Activated naive CD4-positive, alpha-beta T cell (primary cell): ENCODE measurements at places on chromosomes 3 and 15.

GRCh38 chr15:64856429-64857145, 14.9 kb downstream of the PLEKHO2 start:
- no peak for DNase-seq

GRCh38 chr3:156522673-156523072, 32.2 kb downstream of the SSR3 start:
- no peak for DNase-seq

DNA sequence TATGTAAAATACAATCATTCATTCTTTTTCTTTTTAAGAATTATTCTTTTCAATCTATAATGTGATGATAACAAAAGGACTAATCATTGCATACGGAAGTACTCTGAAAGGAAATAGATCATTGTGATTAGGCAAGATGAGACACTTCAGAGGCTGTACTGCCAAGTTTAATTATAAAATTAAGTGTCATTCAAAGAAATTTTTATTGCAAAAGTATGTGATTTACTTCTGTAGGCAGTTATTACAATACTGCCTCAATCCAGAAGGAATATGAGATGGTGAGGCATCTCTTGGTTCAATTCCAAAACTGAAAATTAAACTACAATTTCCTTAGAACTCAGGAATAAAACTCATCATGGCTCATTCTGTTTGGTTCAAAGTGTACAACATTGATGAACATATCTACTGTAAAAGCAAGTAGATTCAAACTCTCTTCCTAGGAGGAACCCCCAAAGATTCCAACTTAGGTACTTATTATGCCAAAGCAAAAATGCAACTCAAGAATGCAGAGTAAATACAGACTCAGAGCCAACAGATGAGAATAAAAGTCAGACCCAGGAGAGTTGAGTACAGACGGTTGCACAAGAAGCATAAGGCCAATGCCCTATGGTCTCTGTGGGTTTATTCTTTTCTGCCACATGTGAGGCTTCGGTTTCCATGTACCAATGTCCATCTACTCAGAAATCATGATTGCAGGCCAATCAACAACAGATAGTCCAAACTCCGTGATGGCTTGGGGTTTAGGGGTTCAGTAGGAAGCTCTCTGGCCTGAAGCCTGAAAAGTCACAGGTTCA, 118.5 kb upstream of the WNT5A start:
- no peak for DNase-seq

DNA sequence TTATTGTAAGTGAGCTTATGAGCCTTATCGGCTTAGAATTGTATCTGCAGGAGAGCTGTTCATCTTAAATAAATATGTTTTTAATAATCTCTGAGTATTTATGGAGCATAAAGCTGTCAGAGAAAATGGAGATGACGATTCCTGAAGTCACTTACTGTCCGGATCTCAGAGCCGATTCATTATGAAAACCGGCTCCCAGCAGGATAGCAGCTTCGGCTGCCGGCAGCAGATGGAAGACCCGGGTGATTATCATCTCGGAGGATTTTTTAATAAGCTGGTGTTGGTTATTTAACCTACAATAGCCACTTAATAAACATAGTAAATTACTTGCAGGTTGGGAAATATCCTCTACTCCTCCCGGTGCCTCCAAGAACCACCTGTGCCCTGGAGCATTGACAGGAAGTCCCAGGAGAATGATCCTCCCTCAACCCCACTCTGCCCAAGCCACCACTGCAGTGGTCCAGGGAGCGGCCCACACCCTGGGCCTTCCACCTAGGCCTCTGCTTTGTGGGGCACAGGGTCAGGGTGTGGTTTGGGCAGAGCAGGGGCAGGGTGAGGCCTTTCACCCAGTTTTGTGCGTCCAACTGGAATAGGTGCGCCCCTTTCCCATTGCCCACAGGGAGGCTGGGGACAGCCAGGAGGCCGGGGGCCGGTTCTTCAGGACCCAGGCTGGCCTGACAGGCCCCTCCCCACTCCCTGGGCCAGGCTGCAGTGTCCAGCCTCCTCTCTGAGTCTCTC, 42.2 kb upstream of the PRR23E start:
- no peak for DNase-seq

DNA sequence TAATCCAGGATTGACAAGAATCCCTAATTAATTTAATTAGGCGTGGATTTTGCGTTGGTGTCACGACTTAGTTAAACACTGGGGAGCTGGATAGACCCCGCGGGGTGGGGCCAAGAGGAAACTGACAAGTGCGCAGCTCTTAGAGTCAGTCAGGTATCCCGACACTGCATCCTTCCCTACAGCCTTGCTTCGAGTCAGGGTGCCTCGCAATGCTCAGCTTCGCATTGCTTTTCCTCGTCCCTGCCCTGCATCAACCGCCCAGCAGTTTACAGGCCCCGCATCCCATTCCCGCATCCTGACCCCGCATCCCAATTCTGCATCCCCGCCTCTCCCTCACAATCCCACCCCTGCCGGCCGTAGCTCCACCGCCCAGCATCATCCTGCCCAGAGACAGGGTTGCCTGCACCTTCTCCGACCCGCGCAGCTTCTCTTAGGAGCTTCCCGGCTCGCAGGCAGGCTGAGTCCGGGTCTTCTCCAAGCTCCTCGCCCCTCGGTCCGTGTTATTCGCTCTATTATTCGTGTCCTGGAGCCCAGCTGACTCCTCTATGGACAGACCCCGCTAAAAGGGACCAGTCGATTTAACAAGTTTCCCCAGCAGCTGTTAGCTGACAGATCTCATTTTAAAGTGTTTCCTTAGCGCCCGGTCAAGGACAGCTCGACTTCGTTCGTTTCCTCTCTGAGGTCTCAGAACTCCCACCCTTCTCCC, 699 bp upstream of the SHOX2 start:
- DNase-seq = no peak

GRCh38 chr3:151740581-151740980, 6.9 kb downstream of the AADACL2 start:
- DNase-seq = no peak

DNA sequence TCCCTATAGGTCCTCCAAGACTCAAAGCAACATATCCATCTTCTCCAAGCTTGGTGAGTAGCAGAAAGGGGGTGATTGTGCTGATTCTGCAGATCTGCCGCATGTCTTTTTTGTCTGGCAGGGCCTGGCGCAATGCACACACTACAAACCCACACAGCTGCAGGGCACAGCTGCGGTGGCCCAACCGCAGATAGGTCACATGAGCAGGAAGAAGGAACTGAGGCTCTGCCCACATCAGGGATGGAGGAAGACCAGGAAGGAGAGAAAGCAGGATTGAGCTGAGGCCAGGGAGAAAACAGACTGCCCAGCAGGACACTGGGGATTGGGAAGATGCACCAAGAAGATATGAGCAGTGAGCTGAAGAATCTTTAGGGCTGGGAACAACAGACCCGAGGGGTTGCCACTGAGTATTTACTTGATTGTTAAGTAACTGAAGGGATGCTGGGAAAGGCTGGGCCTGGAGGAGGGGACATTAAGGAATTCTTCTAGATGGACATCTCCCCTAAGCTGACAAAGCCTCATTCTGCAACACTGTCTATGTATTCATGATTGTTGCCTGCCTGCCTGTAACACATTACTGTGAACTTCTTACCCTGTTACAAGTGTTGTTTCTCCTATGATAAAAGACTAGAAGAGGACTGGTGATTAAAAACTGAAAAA, 126.7 kb downstream of the MYLK start:
- DNase-seq = no peak

DNA sequence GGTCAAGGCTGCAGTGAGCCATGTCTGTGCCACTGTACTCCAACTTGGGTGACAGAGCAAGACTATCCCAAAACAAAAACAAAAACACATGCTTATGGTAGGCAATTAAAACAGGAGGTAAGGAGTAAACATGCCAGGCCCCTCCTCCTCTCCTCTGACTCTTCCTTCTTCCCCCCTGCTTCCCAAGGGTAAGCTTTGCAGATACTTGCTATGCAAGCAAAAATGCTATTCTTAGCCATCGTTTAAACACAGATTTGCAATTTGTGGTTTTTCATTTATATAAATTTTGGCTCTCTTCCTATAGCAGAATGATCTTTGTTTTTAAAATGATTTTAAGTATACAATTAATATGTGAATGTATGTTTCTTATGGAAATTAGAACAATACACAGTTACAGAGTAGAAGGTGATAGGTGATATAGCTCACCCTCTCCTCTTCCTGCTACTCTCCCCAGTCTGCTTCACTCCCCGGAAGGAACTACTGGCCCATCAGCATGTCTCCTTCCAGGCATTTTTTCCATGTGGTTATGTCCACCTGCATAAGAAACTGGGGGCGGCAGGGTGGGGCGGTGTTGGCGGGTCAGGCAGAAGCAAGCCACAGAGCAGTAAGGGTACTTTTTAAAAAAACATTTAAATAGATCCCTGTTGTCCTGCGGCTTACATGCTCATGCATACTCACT, 42.1 kb downstream of the IGF1R start:
- DNase-seq = no peak

GRCh38 chr3:160928183-160928726, 172.2 kb downstream of the PPM1L start:
- DNase-seq = no peak

DNA sequence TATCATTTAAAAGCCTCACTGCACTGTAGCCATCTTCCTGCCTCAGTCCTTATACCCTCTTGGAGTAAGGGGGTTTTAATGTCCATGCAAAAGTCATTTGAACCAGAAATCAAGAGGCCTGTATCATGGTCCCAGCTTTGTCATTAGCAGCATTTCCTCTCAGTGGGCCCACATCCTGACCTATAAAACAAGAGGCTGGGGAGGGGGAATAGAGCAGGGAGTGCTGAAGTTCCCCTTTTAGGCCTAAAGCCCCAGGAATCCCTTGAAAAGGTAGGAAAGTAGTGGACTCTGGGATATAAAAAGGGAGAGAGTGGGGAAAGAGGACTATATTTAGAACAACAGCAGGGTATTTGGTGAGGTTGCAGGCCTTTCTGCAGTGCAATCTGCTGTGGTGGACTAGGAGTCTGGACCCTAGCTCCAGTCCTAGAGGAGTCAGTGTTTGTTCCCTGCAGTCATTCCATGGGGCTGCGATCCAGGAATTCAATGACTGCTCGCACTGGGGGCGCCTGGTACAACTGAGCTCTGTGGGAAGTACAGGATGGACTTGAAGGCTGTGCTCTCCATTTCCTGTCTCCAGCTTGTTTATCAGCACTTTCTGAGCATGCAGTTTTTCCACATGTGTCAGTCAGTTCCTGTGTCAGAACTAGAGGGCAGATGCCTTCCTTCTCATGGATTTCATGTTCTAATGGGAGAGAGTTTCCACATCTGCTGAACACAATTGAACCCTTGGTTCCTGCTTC, 46.8 kb downstream of the PDHB start:
- DNase-seq = no peak

DNA sequence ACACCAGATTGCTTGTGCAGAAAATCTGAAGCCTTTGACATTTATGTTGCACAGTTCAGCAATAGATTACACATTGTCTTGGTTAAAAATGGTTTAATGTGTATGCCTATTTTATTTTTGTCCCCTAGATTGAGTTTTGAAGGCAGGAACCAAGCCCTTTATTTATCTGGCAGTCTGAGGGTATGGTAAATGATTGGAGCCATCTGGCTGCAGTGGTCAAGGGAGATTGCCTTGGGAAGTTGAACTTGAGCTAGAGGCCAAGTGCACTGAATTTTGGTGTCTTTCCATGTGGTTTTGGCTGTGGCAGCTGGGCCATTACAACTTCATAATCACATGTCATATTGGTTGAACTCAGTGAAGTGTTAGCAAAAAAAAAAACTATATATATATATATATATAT, 248.7 kb upstream of the C2CD4B start:
- no peak for DNase-seq

DNA sequence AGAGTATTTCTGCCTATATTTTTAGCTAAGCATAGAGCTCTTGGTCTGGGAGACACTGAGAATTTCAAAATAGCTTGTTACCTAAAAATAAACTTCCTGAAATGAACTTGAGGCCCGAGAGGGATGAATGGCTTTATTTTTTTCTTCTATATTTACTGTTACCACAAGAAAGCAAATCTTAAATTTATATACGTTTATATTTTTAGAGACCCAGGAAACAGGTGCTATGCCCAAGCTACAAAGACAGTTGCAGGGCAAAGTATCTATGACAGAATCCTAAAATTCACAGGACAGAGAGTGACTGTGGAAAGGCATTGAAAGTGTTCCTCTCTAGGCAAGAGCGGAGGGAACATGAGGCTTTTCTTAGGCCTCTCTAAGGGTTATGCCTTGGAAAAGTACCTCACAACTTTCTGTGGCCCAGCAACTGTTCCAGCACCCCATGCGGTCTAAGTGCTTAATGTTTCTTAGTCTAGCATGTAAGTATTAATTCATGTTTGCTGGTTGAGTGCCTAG, 36.5 kb downstream of the TGFBR2 start:
- DNase-seq = no peak

- no peak for DNase-seq
Measured at GRCh38 chr3:46667061-46667621, 26.3 kb downstream of the ALS2CL start.

DNA sequence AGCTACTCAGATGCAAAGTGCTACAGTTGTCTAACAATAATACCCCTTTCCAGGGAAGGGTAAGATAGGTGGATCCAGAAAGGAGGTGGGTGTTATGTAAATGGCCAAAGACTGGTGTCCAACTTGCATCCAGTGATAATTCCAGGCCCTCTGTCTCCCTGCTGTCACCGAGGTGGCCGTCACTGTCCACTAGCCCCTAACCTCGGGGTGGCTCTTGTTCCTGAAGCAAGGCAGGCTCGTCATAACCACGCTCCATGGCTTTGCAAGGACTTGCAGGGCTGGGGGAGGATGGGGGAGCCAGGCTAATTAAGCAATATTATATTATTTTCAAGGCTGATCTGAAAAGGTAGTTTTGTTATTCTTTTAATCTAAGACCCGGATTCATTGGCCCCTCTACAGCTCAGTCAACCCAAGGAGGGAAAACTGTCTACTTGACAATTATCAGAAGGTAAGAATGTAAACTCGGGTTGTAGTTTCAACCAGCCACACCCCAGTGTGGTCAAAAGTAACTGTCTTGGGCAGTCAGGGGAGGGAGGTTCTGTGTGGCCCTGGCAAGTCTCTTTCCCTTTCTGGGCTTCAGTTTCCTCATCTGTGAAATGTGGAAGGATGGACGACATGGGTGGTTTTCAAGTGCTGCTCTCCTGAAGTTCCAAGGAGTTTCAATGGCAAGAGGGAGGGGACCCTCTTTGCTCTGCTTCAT, 220.1 kb upstream of the BHLHE40 start:
- no peak for DNase-seq

GRCh38 chr3:128041344-128041743, 10.9 kb upstream of the SEC61A1 start:
- DNase-seq = no peak

GRCh38 chr15:44861439-44861910, 95.0 kb upstream of the TERB2 start:
- no peak for DNase-seq

- DNase-seq = no peak
Measured at GRCh38 chr15:47932261-47932660, 188.5 kb upstream of the SLC24A5 start.

DNA sequence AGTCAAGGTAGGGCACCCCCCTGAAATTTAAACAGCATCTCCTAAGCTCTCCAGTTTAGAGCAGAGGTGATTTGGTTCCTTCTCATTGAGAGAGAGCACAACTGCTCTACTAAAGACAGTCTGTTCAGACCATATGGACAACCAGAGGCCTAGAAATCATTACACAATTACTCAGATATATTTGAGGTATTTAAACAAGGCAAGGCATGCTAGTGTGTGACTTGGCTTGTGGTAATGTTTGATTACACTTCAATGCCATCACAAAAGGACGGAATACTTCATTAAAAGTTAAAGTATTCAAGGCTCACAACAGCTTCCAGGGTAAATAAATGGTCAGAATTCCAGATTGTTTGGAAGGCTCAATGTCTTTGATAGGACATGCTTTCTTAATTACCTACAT, 110.2 kb downstream of the LRTM1 start:
- DNase-seq = no peak

GRCh38 chr15:40891138-40891537, 3.1 kb upstream of the VPS18 start:
- no peak for DNase-seq
